ENCODE measurements at places on chromosomes 11 and 22. TPM values are rescaled to one million over a fixed set of nuclear protein-coding genes. Genes with fewer than 3 reads are reported as not detected.
A peak's percentile ranks its signal among the peaks of the same experiment; 100 is the strongest.

The CD3D gene
- total RNA-seq = 1.0 TPM

GRCh38 chr11:107549253-107549953 is 16.1 kb downstream of the ALKBH8 start:
- no peaks in the 10 kb centered on the region for H3K27me3 ChIP-seq
- no peak for DNase-seq
- H3K27ac ChIP-seq = no peak overlapping the region
- H3K4me1 ChIP-seq = peaks cover 15% of the 10 kb centered on the region

The C11orf16 gene
- total RNA-seq = not detected

The SYT7 gene
- 27.4 TPM for total RNA-seq

The BATF2 gene
- 2.1 TPM for total RNA-seq

The DBX1 gene
- total RNA-seq = not detected

- peak within 1 kb of the TSS; percentile 49 for H3K4me3 ChIP-seq
- no peak within 1 kb of the TSS for H3K27ac ChIP-seq
- no peak for DNase-seq
- no peaks in the 10 kb centered on the region for H3K27me3 ChIP-seq
Measured at GRCh38 chr11:107590460-107591377, at the start of gene ELMOD1. ELMOD1 (plus strand) TSS chr11:107591147; CDS start chr11:107618190, 27,043 bp downstream.

DNA sequence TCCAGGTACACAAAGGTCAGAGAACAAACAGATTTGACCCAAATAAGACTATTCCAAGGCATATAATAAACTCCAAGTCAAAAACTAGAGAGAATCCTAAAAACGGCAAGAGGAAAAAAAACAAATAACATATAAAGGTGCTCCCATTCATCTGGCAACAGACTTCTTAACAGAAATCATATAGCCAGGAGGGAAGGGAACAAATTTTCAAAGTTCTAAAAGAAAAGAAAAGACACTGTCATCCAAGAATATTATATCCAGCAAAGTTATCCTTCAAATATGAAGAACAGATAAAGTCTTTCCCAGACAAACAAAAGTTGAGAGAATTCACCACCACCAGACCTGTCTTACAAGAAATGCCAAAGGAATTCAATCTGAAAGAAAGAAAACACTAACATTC is 11.1 kb downstream of the EFCAB6 start:
- no peak overlapping the region for H3K4me3 ChIP-seq
- H3K27me3 ChIP-seq = peaks cover 56% of the 10 kb centered on the region
- H3K4me1 ChIP-seq = no peaks in the 10 kb centered on the region
- no peak for DNase-seq
- no peak overlapping the region for H3K27ac ChIP-seq

The P4HA3 gene
- 0.91 TPM for total RNA-seq
